ENCODE measurements at places on chromosomes 6 and 20. TPM values are rescaled to one million over a fixed set of nuclear protein-coding genes. Genes with fewer than 3 reads are reported as not detected.
A peak's percentile ranks its signal among the peaks of the same experiment; 100 is the strongest.

Gene RBBP8NL
- total RNA-seq: not detected

DNA sequence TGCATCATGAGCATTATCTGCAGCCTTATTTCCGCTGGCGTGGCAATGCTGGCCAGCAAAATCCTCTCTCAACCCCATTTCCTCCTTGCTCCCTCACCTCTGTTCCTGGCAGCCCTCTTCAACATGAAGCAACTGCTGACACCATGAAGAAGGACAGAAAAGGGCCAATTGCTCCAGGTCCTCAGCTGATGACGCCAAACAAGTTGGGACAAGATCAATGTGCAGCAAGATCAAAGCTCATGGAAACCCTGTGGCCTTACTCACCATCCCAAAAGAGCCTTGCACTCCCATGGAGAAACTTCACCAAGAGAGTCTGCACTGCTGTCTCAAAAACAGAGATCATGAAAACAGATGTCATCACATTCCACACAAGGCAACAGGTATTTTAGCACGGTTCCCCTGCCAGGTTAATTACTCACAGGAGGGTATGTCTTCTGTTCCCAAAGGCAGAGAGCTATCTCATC lies 7.4 kb downstream of the GFOD1 start:
- no peak for DNase-seq

DNA sequence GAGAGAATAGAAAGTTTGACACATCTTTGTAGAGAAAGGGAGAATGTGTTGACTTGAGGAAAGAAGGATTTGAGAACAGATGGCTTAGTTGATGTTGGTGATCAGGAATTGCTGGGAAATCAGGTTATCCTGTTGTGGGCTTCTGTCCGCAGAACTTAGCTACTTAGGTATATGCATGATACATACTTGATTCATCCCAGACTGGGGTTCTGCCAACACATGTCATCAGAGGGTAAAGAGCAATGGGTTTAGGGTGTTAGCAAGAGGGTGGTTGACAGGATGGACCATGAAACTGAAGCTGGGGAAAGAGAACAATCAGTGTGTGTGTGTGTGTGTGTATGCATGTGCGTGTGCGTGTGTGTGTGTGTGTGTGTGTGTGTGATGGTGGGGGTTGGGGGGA lies 50.6 kb upstream of the NELFCD start:
- no peak for DNase-seq

DNA sequence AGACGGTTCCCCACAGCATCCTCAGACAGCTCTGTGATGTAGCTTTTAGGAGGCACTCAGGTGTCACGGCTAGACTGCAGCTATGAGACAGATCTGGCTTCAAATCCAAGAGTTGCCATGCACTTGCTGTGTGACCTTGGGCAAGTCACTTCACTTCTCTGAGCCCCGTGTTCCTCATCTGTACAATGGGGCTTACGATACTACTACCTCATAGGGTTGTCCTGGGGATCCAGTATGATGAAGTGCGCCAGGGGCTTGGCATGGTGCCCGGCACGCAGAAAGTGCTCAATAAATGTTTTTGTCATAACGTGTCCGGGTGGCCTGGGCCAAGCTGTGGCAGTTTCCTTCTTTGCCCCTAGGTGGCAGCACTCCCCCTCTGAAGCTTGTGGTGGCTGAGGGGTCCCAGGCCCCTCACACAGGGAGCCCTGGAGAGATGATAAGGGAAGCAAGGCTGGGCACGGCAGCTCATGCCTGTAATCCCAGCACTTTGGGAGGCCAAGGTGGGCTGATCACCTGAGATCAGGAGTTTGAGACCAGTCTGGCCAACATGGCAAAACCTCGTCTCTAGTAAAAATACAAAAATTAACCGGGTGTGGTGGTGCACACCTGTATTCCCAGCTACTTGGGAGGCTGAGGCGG lies 19.1 kb upstream of the CHMP4B start:
- DNase-seq: peak; percentile 33

- no peak for DNase-seq
These were observed 1.6 kb upstream of the SLC32A1 start for GRCh38 chr20:38722683-38723016.

- no peak for DNase-seq
These were observed 491.7 kb downstream of the DHX35 start for GRCh38 chr20:39453890-39454289.

- DNase-seq: no peak
These were observed 356.7 kb downstream of the BCKDHB start for GRCh38 chr6:80463197-80463596.

Data from fibroblast of villous mesenchyme (primary cell).